GM23338 (cell line): ENCODE measurements at places on chromosomes 7 and 10.

- DNase-seq: no peak
These were observed 8.1 kb downstream of the TFAM start for GRCh38 chr10:58393317-58393716.

GRCh38 chr7:122770686-122771335, 68.1 kb upstream of the RNF148 start:
- peak; percentile 21 for DNase-seq

GRCh38 chr7:1967512-1968396, 265.0 kb downstream of the MAD1L1 start:
- DNase-seq: no peak

- DNase-seq: no peak
These were observed 92.9 kb downstream of the ZNF467 start for GRCh38 chr7:149680331-149681025.

DNA sequence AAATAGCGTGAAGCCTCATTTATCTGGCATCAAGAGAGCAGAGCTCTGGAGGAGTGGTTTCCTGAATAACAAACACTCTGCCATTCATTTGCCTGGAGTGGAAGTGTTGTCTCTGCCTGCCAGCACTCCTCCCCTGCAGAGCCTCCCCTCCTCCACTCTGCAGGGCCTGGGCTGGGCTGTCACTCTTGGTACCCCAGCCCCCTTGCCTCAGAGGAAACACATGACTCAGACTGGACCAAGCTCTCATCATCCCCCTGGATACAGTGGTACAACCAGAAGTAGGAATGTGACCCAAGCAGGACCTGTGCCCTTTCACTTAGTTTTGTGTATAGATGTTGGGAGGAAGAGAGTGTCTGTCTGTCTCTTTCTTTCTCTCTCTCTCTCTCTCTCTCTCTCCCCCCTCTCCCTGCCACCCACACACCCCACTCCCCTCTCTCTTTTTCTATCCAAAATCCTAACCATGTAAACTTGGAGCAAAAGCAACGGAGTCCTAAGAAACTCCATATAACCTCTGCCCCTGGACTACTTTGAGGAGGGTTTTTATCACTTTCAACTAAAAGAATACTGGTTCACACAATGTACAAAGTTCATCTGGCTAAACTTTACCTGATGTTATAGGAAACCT, 43.9 kb downstream of the DOCK4 start:
- peak; percentile 89 for DNase-seq

GRCh38 chr7:118218413-118219156, 5.9 kb upstream of the ANKRD7 start:
- no peak for DNase-seq

- DNase-seq: no peak
These were observed 121.0 kb downstream of the HIP1 start for GRCh38 chr7:75617634-75618234.

GRCh38 chr10:101114646-101115045, 16.5 kb upstream of the TLX1 start:
- no peak for DNase-seq

DNA sequence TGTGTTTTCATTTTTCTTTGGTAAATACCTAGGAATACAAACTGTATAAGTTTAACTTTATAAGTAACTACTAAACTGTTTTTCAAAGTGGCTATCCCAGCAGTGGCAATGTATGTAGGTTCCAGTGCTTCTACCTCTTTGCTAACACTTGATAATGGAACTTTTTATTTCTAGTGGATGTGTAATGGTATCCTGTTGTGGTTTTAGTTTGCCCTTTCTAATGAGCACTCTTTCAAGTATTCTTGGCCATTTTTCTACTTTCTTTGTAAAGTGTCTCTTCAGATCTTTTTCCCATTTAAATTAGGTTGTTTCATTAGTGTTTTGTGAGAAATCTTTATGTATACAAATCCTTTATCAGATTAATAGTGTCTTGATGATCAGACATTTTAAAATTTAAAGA, 4.6 kb downstream of the KIF20B start:
- no peak for DNase-seq

DNA sequence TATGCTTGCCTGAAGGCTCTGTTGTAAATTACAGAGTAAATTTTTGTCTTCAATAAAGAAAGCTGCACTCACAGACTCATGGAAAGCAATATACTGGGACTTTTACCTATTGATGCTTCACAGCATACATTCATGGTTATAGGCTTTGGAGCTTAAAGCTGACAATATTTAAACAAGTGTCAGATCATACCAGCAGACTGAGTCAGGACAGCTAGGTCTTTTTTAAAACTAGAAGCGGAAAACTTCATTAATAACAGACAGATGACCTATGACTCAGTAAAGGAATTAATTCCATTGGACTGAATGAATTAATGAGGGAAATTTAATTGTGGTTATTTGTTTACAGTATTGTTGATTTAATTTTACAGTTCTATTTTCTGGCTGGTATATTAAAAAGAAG, 165.8 kb upstream of the DGKB start:
- DNase-seq: no peak

GRCh38 chr10:63667596-63668480, 146.6 kb downstream of the REEP3 start:
- no peak for DNase-seq

DNA sequence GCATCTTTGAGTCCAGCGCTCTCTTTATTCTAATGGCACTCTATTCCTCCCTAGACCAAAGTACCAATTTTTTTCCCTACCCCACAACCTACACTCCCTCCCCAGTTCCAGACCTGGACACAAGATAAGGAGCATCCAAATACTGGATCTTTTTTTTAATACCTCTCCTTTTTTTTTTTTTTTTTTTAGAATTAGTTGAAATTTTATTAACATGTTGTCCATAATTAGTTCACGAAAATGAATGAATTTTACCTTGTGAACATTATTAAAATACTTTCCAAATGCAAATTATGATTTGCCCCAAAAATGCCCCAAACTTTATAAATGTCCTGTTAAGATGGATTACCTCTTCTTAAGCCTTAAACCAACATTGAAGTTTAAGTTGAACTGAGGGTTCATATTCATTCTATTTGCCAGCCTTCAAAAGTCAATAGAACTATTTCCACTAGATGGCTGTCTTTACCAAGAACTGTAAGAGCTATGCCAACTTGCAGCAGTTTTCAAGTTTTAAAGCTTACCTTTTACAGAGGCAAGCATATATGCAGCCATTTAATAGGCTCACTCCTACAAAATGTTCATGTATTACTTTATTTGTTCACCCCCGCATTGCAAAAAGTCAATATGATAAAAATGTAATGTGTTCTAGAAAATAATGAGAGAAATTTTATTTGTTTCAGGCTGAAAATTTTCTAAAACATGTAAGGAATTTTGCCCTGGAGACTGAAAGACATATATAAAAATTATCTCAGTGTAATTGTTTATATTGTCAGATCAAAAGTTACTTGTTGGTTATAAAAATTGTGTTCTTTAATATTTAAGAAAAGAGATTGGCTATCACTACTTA, 39.7 kb upstream of the TNKS2 start:
- peak; percentile 84 for DNase-seq

DNA sequence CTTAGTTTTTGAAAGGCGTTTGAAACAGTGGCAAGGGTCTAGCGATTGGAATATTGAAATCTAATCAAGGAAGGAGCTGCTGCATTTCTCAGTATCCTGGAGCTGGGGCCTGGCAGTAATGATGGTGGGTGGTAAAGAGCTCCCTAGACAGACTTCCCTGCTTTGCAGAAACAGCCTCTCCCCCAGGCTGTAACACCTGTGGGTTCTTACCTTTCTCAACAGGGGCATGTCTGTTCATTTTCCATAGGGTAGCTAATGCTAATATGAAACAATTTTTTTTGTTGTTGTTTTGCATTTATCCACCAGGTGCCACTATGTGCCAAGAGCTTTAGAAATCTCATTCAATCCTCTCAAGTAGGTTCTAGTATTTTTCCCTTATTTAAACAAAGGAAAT, 345.5 kb downstream of the REEP3 start:
- DNase-seq: peak; percentile 26

GRCh38 chr10:11164551-11164802, 146.8 kb downstream of the CELF2 start:
- DNase-seq: no peak
